Mesenteric fat pad (tissue), 1 donor: ENCODE measurements at places on chromosomes 3 and 15. TPM values are rescaled to one million over a fixed set of nuclear protein-coding genes. Genes with fewer than 3 reads are reported as not detected.

The HES1 gene
- total RNA-seq, result 38.9 TPM

The SEC22C gene
- 44.7 TPM for total RNA-seq

The GRK7 gene
- not detected for total RNA-seq

The ADAMTS7 gene
- 13.2 TPM for total RNA-seq

The ADAMTS9 gene
- total RNA-seq, result 273 TPM
